ENCODE measurements at places on chromosomes 3 and 15.

- ATAC-seq: no peak
Measured at GRCh38 chr3:105656651-105657504, 211.9 kb downstream of the CBLB start.

- no peak for ATAC-seq
Measured at GRCh38 chr3:126679831-126680666, 24.0 kb upstream of the CHCHD6 start.

GRCh38 chr3:9047452-9048346 is 84.4 kb upstream of the RAD18 start:
- ATAC-seq: no peak

DNA sequence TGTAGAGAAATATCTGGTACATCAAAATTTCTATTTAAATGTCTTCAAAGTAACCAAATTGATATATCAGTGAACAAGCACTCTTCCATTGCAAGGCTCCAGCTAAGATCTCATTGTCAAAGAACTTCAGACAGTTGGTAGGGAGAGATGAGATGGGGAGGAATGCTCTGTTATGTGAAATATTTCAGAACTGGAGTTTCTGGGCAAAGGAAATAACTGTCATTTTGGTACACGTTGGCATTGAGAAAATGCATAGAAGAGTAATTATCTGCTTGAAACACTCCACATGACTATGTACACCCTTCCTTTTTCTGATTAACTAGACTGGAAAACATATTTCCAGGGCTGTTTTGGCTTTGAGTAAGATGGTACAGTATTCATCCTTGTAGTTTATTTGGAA is 297.5 kb upstream of the RASGRP1 start:
- ATAC-seq: no peak

GRCh38 chr3:46360907-46361306 is 7.0 kb downstream of the CCR2 start:
- ATAC-seq: no peak

GRCh38 chr15:85583923-85584390 is 203.6 kb downstream of the AKAP13 start:
- peak; percentile 52 for ATAC-seq

- ATAC-seq: no peak
Measured at GRCh38 chr3:157051055-157051454, 108.9 kb downstream of the CCNL1 start.

DNA sequence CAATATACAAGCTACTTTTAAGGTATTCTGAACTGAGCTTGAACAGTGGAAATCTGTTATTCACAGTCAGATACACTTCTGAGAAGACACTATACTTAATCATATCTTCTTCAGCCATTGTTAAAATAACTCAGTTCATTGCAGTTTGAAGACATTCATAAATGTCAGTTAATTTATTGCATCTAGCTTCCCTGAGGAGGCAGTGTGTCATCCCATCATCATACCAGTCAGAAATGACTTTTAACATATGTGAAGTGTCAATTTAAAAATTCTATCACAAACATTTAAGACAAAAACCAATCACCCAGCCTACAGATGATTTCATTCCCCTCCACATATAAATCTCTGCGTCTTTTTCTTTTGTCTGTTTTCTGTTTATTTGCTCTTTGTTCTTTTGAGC is 7.5 kb downstream of the TMEM207 start:
- no peak for ATAC-seq

GRCh38 chr3:33989229-33989628 is 190.8 kb downstream of the PDCD6IP start:
- ATAC-seq: no peak

- no peak for ATAC-seq
Measured at GRCh38 chr15:91424001-91424400, 323.9 kb downstream of the SV2B start.

GRCh38 chr3:126102530-126102951 is 18.6 kb upstream of the SLC41A3 start:
- no peak for ATAC-seq

GRCh38 chr3:188571531-188572095 is 417.7 kb downstream of the LPP start:
- no peak for ATAC-seq

- ATAC-seq: no peak
Measured at GRCh38 chr3:183244219-183244618, 8.8 kb upstream of the B3GNT5 start.

DNA sequence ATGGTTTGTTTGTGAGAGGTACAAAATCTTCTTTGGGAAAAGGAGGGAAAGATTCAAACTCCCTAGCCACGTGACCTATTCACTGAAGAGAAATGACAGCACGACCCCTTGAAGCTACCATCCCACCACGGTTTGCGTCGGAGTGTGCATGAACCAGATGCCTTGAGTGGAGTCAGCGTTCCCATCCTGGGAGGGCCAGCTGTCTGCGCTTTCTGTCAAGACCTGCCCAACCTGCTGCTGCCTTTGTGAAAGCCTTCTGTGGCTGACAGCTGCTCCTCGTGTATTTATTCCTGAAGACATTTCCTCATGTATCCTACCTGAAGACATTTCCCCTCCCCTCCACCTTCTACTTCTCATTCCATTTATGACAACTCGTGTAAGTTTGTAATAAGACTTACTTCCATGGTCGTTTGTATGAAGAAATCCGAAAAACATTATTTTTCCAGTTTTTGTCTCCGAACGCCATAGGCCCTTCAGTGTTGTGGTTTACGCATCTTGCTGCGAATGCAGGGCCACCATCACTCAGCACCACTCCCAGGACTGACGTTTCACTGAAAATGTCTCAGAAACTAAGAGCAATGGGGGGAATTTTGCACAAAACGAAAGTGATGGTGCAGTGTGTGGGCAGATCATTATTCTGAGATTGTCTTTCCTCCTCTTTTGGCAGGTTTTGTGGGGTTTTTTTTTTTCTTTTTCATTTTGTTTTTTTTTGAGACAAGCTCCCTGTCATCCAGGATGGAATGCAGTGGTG is 18.9 kb downstream of the EBLN2 start:
- ATAC-seq: no peak

GRCh38 chr15:89654301-89654761 is 936 bp downstream of the KIF7 start:
- ATAC-seq: no peak

GRCh38 chr3:145197821-145198220 is 963.2 kb downstream of the PLOD2 start:
- no peak for ATAC-seq

GRCh38 chr3:29532473-29532872 is 251.6 kb downstream of the RBMS3 start:
- ATAC-seq: no peak

GRCh38 chr3:194512895-194513601 is 26.2 kb upstream of the ATP13A3 start:
- ATAC-seq: no peak

GRCh38 chr15:57017024-57017423 is 98.6 kb downstream of the TCF12 start:
- ATAC-seq: no peak

DNA sequence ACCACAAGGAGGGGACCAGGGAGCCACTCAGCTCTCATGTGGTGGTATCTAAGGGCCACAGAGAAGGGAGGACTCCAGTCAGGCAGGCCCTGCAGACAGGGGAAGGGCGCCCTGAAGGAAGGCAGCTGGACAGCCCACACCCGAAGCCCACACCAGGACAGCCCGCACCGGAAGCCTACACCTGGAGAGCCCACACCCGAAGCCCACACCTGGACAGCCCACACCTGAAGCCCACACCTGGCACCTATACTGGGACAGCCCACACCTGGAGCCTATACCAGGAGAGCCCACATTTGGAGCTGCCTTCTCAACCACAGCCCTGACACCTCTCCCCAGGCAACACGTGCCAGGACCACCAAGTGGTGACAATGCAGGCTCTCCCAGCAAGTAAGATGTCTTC is 11.7 kb downstream of the TPRA1 start:
- ATAC-seq: no peak

DNA sequence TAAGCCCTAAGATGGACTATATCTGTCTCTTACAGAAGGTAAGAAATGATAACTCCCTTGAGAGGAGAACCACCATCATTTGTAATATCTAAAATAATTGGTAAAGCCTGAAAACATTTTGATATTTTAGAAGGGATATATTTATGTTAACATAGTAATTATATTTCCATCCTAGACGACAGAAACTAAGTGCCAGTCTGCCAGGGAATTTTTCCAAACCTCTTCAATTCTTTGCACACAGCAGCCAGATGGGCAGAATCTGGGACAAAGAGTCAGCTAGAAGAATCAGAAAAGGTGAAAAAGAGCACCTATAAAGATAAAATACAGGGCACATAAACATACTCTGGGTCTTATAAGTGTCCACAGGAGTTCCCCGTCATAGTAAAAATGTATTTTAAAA is 70.0 kb upstream of the CBLB start:
- no peak for ATAC-seq

DNA sequence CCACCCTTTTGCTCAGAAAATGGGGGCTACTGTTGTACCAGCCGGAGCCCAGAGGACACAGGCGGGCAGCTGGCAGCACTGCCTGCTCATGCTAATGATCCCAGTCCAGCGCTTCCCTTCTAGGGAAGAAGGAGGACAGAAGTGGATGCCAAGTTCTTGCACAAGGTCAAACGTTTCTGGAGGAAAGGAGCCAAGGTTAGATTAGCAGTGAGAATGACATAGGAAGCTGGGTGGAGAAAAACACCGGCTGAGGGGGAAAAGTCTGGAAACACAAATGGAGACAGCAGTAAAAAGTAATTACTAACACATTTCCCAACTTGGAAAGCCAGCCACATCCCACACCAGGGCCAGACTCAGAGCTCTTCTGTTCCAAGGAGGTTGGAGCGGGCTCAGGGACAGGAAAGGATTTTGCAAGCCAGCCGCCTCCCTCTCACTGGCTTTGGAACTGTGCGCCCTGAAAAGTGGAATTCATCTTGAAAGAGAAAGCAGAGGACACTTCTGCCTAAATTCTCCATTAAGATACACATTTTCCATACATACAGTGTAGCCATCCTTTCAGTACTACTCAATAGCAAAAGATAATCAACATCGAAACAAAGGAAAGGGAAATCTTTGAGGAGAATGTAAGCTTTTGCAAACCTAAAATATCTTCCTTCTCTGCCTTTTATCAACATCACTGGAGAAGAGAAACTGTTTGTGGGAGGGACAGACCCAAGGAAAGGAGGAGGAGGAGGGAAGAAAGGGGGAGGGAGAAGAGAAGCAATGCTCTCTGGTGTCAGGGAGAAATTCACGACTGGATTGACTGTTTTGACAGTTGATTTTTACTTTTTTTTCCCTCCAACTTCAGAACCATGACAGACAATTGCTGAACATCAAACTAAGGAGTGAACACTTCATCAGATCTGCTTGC is 133.6 kb downstream of the CD47 start:
- no peak for ATAC-seq

DNA sequence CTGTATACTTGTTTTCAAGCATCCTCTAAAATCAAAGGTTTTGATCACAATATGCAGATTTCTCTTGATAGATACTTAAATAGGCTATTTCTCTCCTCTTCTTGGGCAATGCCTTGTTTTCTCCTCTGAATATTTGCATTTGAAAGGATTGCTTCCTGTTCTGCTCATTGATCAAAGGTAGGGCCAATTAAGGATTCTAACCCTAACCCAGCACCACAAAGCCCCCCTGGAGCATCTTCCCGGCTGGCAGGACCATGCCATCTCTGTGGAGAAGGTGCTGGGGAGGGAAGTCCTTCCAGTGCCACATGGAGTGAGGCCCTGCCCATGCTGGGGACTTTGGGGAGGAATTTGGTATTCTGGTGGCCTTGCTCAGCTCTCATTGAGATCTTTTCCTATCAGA is 11.3 kb upstream of the NIPA2 start:
- no peak for ATAC-seq

DNA sequence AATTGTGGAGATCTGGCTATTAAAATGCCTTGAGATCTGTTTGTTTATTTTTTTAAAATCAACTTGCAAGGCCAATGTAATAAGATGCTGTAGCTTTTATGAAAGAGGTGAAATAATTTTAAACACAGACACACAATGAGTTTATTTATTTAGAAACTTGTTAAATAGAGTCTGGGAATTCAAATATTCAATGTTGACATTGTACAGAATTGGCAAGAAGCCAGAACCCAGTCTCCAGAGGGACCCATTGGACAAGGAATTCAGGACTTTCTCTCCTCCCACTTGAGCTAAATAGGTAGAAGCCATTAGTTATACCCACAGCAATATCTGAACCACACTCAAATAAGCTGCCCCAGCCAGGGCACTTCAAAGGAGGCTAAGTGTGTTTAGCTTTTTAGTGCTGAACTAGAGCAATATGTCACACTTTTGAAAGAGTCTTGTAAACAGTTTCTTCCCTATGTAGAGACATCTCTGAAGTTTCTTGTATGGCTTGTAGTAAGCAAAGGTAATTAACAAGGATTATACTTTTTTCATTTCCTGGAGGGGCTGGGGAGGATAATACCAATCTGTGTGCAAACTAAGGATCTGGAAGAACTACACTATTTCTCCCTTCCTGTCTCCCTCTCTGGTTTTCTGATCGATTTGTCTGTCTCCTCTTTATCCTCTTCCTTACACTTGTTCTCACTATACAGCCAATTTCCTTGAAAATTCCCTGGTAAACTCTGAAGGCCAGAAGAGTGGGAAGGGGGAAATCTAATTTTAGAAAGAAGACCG is 6.0 kb downstream of the MECOM start:
- ATAC-seq: no peak

DNA sequence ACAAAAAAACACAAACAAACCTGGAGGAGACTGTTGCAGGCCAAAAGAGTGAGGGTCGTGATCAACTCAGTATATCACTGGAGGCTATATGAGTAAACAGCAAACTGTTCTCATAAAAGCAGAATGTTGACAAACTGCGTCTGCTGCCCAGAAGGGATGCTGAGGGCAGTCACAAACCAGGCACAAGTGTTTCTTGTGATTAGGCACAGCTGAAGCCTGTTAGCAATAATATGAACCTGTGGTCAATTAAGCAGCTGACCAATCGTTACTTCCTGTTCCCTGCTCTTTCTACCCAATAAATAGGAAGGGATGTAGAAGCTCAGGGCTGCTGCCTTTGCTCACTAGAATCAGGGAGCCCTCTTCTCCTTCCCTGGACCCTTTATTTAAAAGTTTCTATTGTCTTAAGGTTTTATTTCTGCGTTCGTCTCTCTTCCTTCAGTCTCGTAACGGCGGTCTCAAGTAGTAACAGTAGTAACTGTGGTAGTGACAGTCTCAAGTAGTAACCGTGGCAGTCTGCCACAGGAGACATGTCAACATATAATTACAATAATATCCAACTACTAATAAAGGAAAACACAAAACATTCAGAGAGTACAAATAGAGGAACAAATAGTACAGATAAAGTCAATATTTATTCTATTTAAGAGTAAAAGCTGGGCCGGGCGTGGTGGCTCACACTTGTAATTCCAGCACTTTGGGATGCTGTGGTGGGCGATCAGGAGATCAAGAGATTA is 698.4 kb upstream of the CCDC54 start:
- no peak for ATAC-seq

DNA sequence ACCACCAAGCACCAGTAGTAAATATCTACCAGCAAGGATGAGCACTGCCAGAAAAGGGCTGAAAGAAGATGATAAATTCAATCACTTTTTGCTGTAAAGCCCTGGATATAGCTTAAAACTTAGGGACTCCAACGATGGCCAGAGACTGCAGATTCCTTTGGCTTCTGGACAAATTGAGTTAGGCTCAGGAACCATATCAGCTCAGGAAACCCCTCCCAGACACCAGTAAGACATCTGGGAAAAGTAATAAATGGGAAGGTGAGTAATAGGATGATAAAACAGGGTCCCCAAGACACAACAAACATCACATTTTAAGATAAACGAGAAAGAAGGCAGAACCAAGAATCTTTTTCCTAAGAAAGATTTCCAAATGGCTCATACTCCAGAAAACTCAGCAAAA is 65.0 kb downstream of the ANP32A start:
- no peak for ATAC-seq

GRCh38 chr3:55911266-55911665 is 424.2 kb upstream of the WNT5A start:
- ATAC-seq: no peak

- no peak for ATAC-seq
Measured at GRCh38 chr3:160132226-160132625, 93.0 kb upstream of the C3orf80 start.
